ENCODE measurements at places on chromosomes 3 and 15.

- no peak for DNase-seq
Observed at GRCh38 chr3:181915551-181915950, 203.8 kb downstream of the SOX2 start.

- no peak for DNase-seq
Observed at GRCh38 chr3:141083226-141083625, 32.1 kb downstream of the SPSB4 start.

DNA sequence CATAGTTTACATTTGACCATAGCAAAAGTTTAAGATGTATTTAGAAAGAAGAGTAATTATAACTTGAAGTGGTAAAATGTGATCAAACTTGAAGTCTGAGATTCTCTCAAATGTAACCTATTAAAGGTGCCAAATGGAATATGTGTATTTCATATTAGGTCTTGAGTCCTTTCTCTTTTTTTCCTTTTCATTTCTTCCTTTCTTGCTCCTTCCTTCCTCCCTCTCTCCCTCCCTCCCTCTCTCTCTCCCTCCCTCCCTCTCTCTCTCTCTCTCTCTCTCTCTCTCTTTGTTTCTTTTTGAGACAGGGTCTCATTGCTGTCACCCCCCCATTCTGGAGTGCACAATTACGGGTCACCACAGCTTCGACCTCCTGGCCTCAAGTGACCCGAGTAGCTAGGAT lies 47.7 kb downstream of the MAP2K5 start:
- no peak for DNase-seq

DNA sequence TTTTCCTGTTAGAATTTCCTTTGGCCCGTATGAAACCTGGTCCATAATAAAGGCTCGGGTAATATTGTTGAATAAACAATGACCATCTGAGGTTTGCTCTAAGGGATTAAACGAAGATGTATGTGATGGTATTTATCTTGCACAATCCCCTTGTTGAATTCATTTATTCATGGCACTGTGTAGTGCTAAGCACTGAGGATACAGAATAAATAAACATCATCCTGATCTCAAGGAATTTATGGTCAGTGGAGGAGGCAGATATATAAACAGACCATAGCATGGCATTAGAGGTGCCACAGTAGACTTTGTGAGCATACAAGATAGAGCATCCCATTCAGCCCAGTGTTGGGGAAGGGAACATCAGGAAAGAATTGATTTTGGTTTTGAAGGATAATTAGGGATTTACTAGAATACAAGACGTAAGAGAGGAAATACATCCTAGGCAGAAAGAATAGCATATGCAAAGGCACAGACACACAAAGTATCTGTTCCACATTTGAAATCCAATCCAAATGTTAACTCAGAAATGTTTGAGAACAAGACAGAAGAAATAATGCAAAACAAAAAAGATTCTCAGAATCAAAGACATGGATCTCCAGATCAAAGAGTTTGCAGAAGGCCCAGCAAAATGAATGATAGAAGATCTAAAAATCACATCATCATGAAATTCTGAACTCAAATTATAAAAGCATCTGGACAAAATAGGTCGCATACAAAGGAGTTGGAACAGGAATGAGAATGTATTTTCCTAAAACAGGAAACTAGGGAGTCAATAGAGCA lies 5.4 kb upstream of the IGF2BP2 start:
- no peak for DNase-seq

DNA sequence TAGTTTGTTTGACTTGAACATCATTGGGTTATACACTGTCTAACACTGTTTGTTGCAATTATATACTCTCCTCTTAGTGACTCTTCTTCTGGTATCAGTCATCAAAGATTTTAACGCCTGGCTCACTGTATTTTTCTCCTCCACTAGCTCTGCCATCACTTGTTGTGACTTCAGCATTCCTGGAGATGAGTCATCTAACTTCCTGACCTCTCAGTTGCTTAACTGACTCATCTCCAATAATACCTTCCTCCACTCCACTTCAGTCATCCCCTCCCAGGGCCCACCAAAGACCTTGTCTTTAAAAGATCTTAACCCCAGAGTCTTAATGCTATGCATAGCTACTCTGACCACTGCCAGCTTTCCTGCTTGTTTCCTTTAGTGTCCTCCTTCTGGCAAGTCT lies 28.6 kb upstream of the CLSTN2 start:
- peak; percentile 23 for DNase-seq

DNA sequence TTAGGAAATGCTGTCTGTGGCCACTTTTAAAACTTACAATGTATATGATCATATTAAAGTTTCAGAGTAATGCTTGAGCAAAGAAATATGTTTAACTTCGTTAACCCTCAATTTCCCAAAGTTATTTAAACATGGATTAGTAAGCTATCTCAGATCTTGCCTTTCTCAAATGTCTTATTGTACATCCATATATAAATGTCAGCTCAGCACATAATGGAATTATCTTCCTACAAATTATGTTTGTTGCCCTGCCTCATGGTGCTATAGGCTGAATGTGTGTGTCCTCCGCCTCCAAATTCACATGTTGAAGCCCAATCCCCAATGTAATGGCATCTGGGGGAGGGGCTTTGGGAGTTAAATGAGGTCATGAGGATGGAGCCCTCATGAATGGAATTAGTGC lies 200.3 kb downstream of the MINAR1 start:
- no peak for DNase-seq

- no peak for DNase-seq
Observed at GRCh38 chr3:59280113-59280512, 230.3 kb upstream of the CFAP20DC start.

GRCh38 chr3:187533797-187534196 lies 136.4 kb downstream of the SST start:
- DNase-seq, result no peak

- DNase-seq, result no peak
Observed at GRCh38 chr3:36911990-36912804, 32.7 kb downstream of the TRANK1 start.

DNA sequence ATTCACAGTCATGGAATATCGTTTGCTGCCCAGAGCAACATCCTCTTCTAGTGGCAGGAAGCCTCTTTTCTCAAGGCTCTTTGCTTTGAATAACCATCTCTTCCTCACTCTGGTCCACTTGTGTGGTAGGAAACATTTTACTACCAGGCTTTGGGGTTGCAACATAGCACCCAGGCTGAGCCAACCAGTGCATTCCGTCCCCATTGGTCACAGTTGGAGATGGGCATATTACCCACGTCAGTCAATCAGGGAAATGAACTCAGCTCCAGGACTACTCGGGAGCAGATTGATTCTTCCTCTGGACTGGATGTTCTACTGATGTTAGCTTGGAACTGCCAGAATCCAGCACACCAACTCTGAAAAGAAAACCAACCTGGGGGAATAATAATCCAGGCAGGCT lies 4.2 kb upstream of the PEX5L start:
- DNase-seq, result no peak

DNA sequence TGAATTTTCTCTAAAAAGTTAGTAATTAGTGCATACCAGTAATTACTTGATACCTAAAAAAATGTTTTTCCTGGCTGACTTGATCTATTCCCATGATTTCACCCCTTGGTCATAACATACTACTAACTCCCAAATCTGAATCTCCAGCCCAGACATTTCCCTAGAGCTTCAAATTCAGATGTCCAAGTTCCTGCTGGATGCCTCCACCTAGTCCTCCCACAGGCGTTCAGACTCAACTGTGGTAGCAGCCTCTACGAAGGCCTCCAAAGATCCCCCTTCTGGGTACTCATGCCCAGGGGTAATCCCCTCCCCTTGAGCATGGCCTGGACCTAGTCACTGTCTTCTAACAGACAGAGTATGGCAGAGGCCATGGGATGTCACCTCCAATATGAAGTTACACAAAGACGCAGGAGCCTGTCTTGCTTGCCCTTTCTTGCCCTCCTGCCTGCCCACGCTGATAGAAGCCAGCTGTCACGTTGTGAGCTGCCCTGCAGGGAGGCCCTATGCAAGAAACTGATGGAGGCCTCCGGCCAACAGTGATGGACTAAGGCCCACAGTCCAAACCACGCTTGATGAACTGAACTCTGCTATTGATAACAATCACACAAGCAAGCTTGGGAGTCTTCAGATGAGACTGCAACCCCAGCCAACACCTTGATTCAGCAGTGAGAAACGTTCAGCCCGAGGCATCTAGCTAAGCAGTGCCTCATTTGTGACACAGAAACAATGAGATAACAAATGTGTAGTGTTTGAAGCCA lies 8.6 kb upstream of the FBN1 start:
- DNase-seq, result no peak

Data from iPS DF 19.7 (cell line).